Ureter (tissue), 1 donor: ENCODE measurements at places on chromosomes 13 and 19. TPM values are rescaled to one million over a fixed set of nuclear protein-coding genes. Genes with fewer than 3 reads are reported as not detected.

The SIGLEC7 gene
- 2.4 TPM for total RNA-seq

The KCNJ14 gene
- 1.5 TPM for total RNA-seq

- no peak for DNase-seq
Observed at GRCh38 chr13:89763005-89763404, 1584.5 kb upstream of the MIR17HG start.

- DNase-seq, result peak; percentile 93
Observed at GRCh38 chr19:8240274-8241229, 31.4 kb downstream of the CERS4 start.

- no peak for DNase-seq
Observed at GRCh38 chr13:101520672-101521071, 68.2 kb downstream of the ITGBL1 start.

DNA sequence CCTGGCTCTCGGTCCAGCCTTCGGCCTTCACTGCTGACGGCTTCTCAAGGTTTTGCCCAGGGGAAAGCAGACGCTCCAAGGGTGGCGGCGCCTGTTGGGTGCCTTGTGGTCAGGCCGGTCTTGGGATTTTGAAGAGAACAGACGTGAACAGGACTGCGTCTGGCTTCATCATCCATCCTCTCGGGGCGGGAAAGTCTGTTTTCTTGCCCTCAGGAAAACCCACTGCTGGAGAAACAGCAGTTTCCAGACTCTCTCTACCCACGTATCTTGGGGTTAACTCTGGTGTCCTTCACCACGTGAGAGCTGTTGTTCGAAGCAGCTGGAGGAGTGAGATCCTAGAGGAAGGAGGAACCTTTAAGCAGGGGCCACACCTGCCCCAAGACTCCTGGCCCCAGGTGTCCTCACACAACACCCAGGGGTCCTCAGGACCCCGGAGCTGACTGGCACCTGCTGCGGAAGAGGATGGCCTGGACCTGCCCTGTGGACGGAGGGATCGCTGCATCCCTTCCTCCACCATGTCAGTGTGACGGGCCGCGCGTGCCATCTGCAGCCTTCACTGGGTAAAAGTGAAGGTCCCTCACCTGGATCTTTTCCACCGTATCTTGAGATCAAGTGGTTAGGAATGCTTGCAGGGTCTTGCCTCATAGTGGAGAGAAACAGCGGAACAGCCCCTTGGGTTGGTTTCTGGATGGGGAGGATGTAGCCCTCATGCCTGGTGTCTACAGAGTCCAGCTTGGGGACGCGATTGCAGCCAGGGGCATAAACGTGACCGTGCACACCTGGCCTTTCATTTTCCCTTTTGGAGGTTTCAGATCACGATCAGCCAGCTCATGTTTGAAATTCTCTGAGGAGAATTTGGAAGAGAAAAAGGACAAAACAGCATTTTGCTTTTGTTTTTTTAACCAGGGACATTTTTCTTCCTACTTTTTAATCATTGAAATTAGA lies 69.5 kb upstream of the MCF2L start:
- DNase-seq, result no peak

The RNF17 gene
- total RNA-seq, result not detected

GRCh38 chr13:95713651-95714050 lies 36.7 kb downstream of the DNAJC3 start:
- DNase-seq, result no peak

GRCh38 chr13:49776871-49777270 lies 15.6 kb downstream of the KPNA3 start:
- no peak for DNase-seq

GRCh38 chr19:18439025-18439909 lies 1.3 kb upstream of the ISYNA1 start:
- DNase-seq, result no peak

DNA sequence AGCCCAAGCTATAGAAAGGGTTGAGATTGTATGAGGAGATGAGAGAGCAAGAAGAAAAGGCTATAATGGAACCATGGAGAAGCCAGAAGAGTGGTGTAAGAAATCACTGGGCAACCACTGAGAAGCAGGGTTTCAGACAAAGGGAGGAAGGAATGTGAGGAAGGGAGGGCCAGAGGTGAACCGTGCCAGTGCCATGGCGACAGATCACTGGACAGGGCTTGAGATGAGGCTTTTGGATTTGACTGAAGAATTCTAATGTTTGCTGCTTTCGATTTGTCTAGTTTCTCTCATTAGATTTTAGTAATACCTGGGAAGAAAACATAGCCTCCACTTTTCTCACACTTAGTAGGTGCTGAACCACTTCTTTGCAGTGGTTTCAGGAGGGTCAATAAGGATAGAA lies 6.3 kb upstream of the GPR183 start:
- no peak for DNase-seq

DNA sequence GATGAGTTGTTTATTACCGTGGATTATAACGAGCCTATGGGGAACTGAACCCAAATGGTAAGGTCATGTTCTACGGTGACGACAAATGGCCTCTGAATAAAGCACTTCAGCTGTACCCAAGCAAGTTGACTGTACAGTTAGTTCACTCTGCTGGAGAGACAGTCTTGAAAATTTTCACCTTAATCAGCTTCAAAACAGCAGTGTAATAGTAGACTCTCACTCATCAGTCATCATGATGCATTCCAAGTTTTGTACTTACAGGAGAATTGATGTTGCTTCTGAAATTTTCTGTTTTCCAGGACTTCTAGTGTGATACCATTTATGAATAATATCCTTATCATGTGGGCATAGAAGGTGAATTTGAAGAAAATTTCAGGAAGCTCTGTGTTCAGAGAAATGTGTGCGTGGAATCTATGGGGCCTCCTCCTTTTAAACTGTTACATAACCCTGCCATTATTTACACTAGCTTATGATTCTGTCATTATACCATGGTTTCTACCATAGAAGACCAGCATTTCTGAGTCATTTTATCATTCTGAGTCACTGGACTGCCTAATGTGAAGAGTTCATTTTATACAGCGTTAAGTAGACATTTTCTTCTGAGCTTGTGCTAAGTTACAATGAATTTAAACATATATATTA lies 96.9 kb downstream of the WDFY2 start:
- no peak for DNase-seq

The SPACA4 gene
- not detected for total RNA-seq

DNA sequence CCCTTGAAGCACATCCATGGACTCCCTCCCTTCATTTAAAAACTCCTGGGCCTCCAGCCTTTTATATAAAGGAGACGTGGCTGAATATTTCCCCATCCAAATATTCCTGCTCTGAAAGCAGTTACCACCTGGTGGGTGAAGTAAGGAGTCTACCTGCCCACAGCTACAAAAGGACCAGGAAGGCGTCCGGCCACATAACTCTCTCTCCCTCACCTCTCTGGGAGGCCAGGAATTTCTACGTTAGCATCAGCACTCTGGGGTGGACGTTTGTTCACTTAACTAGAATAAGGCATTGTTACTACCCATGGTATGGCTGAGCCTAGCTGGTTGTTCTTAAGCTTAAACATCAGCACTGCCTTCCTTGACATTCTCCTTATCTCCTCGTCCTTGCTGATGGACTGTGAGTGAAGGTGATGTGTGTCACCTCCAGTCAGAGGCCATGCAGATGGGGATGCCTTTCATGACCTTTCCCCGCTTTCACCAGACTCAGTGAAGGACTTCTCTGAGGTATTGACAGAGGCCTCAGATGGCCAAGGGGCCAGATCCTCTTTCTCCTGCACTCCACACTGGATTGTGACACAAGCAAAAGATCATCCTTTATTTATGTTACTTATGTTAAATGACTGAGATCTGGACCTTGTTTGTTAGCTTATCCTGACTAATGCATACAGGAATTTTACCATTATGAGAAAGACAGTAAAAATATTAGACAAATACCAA lies 22.2 kb upstream of the KPNA3 start:
- DNase-seq, result no peak

DNA sequence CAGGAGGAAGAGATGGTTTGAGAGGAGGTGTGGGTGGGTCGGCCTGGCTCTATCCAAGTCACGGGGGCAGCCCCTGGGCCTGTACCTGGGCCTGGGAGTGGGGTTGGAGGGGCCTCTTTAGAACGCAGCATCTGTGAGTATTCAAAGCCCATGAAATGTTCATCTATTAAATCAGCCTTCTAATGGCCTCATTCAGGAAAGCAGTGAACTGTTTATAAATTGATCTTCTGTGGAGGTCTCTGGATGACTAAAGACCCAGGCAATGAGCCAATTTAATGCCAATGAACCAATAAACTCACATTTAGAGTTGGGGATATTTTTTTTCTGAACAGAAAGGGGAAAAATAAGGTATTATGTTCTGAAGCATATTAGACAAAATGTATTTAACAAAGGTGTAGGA lies 19.9 kb upstream of the GGACT start:
- no peak for DNase-seq

The GTF2F2 gene
- 15.8 TPM for total RNA-seq

- no peak for DNase-seq
Observed at GRCh38 chr13:110937511-110938285, 22.8 kb upstream of the ANKRD10 start.

DNA sequence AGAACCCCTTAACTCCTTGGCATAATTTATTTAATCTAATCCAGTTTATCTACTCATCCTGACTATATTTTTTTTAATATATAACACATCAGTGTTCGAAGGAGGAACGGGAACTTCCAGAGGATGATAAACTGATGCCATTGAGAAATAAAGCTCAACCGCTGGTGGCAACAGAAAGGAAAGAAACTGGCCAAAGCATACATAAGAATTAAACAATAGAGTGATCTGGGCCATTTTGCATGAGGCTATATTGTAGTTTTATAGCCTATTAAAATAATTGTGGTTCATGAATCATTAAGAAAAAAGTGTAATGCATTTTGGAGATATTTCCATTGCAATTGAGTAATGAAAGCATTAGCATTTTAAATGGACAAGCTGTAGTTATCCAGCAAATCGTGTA lies 94.2 kb downstream of the FRY start:
- DNase-seq, result no peak

GRCh38 chr13:97219226-97219625 lies 2.9 kb upstream of the MBNL2 start:
- DNase-seq, result no peak

- peak; percentile 51 for DNase-seq
Observed at GRCh38 chr19:41753159-41753558, 2.2 kb upstream of the CEACAM6 start.

GRCh38 chr19:19445911-19446361 lies 40.5 kb downstream of the GATAD2A start:
- DNase-seq, result no peak

The UQCR11 gene
- 197 TPM for total RNA-seq

- DNase-seq, result no peak
Observed at GRCh38 chr19:12641456-12641855, 25.1 kb downstream of the MAN2B1 start.

The SHISA7 gene
- not detected for total RNA-seq

GRCh38 chr19:35844482-35845214 lies 7.7 kb downstream of the NPHS1 start:
- no peak for DNase-seq

- no peak for DNase-seq
Observed at GRCh38 chr19:44813841-44814470, 5.1 kb downstream of the BCAM start.

GRCh38 chr13:53045189-53045588 lies 16.6 kb downstream of the OLFM4 start:
- no peak for DNase-seq
